Forelimb muscle (tissue), 1 donor: ENCODE measurements at places on chromosomes 11 and 22.

DNA sequence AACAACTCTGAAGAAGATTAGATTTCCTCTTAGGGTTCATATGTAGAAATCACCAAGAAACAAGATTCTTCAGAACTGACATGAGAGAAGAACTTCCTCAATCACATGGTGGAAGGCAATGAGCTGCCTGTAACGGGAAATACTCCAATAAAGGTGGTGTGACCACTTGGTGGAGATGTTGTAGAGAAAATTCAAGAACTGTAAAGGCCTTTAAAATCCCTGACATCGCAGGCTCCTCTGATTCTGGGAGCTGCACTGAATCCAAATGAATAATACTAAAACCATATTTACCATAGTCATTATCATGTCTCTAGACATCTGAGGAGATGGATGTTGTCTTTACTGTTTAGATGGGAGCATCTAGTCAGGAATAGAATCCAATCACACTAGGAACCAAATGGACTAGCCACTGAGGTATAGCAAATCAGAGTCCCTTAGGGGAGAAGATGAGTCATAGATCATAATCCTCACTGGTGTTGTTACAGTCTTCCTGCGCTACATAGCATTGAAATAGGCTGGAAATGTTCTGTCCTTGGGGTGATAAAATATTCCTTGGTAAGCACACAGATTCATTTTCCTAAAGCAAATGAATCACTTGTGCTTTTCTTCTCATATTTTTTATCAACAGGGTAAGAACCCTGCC lies 321.6 kb upstream of the TENM4 start:
- DNase-seq = no peak

DNA sequence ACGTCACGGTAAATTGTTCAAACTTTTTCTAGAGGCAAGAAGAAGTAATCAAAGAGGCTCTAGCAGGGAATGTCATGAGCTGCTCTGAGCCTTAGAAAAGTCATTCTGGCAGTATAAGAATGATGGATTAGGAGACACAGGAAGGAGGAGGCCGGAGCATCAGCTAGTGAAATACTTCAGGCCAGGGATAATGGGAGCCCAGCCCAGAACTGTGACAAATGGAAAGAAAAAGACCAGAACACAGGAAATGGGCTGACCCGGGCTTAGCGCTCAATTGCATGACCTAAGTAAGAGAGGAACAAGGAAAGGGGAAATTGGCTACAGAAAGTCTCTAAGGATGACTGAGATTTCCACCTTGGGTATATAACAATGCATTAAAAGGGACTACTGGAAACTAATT lies 108.6 kb downstream of the LARGE1 start:
- peak; percentile 93 for DNase-seq

DNA sequence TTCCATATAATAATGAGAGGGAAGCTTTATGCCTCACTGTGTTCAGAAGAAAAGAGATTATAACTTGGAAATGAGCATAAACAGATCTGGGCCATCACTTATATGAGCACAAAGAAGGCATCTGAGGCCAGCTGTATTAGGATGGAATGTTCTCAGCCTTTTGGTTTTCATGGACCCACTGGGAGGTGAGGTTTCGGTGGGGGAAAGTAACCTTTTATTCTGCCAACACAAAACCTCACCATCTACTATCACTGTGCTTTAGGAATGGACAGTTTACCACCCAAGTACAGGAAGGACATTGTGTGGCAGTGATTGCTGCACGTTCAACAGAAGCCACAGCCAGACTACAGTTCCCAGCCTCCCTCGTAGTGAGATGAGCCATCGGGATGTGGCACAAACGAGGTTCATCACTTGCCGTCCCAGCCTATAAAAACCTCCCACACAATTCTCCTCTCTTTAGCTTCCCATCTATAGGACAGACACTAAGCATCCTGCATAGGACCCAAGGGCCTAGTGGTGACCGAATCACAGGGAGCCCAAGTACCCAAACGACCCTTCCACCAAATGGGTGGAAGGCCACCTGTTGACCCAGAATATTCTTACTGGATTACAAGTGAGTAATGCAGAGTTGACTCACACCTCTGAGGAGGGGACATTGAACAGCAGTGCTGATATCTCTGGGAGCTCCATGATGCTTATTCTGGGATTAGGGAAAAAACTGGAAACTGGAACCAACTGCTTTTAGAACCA lies 121.5 kb upstream of the RAG2 start:
- no peak for DNase-seq

GRCh38 chr11:2579315-2580060 lies 120.3 kb downstream of the KCNQ1OT1 start:
- no peak for DNase-seq

GRCh38 chr11:86511086-86511551 lies 136.4 kb downstream of the CCDC81 start:
- no peak for DNase-seq

DNA sequence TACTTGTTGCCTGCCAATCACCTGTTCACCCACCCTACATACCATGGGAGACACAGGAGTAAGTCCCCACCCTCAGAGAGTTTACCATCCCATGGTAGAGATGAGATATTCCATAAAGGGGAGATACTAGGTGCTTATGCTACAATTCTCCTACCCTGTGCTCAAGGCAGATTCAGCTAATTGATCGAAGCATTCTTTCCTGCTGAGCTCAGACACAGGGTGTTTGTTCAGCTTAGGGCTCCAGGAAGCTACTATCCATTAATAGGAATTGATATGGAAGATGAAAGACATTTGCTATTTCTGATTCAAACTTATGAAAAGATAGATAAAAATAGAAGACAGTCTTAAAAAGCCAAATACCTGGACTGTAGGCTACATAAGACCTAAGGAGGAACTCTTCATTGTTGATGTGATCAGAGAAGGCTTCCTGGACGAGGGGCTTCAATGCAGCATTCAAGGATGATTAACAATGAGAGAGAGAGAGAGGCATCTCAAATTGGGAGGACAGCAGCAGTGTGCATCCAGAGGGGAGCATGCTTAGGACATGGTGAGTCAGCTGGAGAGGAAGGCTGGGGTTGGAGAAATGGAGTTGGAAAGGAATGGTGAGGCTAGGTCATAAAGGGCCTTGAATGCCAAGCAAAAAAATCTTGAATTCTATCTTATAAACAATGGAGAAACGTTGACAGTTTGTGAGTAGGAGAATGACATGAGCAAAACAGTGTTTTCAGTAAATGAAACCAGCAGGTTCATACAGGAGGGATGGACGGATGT lies 15.0 kb downstream of the SYT13 start:
- no peak for DNase-seq

GRCh38 chr11:62108971-62109404 lies 14.8 kb upstream of the INCENP start:
- DNase-seq = no peak

GRCh38 chr11:134652586-134653255 lies 240.7 kb upstream of the B3GAT1 start:
- no peak for DNase-seq

- DNase-seq = no peak
Measured at GRCh38 chr11:68685656-68686380, 1.5 kb downstream of the GAL start.

DNA sequence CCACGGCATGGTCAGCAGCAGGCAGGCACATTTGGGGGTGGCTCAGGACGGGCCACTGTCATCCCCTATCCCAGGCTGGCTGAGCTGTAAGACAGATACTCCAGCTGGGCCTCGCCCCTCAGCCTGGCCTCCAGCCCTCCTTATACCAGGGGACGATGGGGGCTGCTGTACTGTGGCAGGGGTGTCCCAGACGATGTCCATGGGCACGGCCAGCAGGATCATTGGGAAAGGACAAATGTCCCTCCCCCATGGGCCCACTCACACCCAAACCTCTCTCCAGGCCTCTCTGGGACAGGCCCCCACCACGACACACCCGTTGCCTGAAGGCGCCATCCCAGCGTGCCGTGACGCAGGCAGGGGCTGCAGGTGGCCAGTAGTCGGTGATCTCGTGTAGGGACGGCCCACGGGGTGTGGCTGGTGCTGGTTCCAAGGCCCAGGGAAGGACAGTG lies 1.5 kb upstream of the IL17REL start:
- DNase-seq = no peak

DNA sequence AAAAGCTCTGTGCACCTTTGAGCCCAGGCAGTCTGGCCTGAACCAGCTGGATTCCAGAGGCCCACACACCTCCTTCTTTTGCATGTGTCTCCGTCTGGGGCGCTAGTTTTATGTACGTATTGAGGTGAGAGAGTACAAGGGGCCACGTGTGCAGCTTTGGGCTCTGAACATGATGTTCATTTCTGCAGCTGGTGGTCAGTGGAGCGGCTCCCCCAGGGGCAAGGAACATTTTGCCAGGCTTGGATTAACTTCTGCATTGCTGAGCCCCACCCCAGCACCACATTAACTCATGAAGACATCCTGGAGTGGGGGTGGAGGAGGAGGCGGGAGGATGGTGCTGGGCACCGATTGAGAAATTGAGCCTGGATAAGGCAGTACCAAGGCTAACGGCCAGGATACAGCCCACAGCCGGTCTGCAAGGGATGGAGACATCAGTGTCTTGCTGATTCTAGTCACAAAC lies 13.8 kb downstream of the USP2 start:
- no peak for DNase-seq

GRCh38 chr11:130062026-130062425 lies 7.7 kb upstream of the APLP2 start:
- DNase-seq = no peak

GRCh38 chr22:30386960-30387827 lies at the start of gene RNF215:
RNF215 (minus strand) TSS chr22:30387411; CDS start chr22:30387313, 98 bp downstream.
- DNase-seq = peak; percentile 47

- DNase-seq = no peak
Measured at GRCh38 chr11:109423466-109424190, 1.6 kb downstream of the C11orf87 start.

DNA sequence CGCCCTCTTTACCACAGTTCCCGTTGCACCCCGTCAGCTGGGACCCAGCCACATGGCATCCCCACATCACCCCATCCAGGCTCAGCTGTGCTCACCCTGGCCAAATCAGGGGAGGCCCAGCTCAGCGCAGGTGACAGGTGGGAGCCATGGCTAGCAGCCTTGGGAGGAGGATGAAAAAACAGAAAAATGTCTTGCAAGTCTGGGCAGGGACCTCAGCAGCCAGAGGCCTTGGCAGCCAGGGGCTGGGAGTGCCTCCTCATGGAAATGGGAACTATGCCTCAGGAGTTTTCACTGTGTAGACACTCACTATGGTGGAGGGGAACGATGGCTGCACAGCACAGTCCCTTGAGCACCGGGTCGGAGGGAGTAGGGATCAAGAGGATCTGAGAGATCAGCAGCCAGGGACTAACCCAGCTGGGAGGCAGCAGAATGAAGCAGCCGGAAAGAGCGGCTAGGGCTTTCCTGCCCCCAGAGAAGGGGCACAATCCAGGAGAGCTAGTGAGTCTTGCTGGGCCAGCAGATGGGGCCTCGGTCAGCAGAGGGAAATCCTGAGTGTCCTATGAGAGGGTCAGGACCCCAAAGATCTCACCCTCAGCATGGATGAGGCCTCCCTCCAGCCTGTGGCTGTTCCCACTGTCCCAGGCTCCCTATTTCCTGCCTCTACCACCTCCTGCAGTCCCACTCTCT lies 6.2 kb upstream of the FTH1 start:
- DNase-seq = no peak

DNA sequence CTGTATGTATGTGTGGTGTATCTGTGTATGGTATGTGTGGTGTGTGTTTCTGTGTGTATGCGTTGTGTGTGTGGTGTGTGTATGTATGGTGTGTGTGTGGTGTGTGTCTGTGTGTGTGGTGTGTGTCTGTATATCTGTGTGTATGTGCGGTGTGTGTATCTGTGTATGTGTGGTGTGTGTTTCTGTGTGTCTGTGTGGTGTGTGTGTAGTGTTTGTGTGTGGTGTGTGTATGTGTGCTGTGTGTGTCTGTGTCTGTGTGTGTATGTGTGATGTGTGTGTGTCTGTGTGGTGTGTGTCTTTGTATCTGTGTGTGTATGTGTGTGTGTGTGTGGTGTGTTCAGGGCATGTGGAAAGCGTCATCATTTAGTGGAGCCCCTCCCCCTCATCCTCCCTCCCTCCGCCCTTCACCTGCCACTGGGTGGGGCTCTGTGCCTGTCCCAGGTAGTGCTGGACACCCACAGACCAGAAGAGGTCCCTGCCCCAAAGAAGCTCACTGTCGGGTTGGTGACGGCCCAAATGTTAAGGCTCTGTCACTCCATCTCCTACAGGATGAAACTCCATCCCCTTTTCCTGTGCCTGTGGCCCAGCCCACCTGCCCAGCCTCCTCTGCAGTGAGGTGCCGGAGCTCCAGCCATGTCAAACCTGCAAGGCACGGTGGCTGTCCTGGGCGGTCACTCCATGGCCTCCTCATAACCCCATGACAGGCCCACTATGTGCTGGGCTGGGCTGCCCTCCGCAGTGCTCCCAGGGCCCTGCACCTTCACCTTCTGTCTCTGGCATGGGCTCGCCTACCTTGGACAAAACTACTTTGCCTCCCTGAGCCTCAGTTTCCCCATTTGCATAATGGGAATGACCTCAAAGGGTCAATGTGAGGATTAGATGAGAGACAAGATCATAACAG lies 23.4 kb upstream of the SHISAL1 start:
- no peak for DNase-seq

DNA sequence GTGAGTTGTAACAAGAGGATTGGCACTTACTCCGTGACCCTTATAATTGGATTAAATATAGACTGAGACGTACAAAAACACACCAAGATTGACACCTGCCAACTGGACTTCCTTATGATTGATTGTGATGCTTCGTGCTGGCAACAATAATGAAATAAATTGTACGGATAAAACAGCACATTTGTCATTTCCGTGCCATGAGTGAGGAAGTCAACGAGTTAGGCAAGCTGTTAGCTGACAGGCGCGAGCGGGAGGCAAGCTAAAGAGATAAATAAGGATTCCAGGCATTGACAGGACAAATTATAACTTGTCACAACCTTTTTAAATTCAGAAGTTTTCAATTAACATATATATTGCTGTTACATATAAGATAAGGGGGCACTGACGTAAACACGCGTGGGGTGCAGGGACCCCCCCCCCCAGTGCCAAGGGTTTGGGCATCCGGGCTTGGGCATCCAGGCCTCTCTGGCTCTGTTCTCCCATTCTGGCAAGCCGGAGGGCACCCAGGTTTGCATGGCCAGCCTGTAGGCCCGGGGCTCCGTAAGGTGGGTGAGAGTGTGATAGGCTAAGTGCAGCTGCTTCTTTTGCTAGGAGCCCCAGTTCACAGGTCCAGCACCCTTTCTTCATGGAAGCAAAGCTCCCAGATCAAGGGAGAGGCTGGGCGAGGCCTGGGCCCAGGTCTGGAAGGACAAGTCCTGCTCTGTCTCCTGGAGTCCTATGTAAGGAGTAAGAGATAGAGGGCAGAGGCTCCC lies 11.2 kb upstream of the PAX6 start:
- no peak for DNase-seq

- no peak for DNase-seq
Measured at GRCh38 chr22:41570221-41570620, 9.4 kb downstream of the CSDC2 start.

GRCh38 chr11:64655941-64656601 lies 65.1 kb downstream of the SLC22A12 start:
- DNase-seq = no peak

- DNase-seq = no peak
Measured at GRCh38 chr22:44428941-44429830, 68.8 kb downstream of the RTL6 start.
